NCI-H1092 treated with DMSO at 0.1 percent for 48 hours (cell line): ENCODE measurements at places on chromosomes 3 and 15.

- DNase-seq: no peak
Measured at GRCh38 chr3:193780397-193780796, 187.4 kb downstream of the OPA1 start.

GRCh38 chr15:27843146-27843545 is 256.0 kb downstream of the OCA2 start:
- DNase-seq: no peak

GRCh38 chr15:81286621-81287121 is 37.3 kb downstream of the STARD5 start:
- no peak for DNase-seq

DNA sequence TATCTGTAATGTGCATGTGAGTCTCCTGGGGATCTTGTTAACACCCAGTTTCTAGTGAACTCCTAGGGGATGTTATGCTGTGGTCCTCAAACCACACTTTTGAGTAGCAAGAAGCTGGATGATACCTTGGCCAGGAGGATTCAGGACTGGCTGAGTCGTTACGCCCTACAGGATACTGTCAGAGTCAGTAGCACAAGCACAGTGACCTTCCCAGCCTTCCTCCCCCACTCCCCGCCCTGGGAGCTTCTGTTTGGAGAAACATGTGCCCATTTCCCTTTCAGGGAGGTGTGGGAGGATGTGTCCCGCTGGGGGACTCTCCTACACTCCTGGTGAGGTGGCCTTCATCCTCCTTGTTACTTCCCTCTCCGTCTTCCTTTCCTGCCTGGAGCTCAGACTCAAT is 76.4 kb upstream of the TRPM1 start:
- no peak for DNase-seq

DNA sequence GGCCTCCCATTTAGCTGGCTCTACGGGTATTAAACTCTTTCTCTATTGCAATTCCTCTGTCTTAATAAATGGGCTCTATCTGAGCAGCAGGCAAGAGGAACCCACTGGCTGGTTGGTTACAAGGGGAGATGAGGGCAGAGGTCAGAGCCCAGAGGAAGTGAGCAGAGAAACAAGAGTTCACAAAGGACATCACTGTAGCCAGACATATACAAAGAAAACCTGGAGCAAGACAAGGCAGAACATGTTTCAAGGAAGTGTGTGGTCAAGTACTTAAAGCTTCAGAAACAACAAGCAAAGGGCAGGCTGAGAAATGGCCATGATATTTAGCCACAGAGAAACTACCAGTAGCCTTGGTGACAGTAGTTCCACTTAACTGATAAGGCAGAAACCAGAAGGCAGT is 24.3 kb downstream of the SUSD5 start:
- no peak for DNase-seq

GRCh38 chr3:192367616-192368015 is 359.7 kb downstream of the FGF12 start:
- DNase-seq: no peak

DNA sequence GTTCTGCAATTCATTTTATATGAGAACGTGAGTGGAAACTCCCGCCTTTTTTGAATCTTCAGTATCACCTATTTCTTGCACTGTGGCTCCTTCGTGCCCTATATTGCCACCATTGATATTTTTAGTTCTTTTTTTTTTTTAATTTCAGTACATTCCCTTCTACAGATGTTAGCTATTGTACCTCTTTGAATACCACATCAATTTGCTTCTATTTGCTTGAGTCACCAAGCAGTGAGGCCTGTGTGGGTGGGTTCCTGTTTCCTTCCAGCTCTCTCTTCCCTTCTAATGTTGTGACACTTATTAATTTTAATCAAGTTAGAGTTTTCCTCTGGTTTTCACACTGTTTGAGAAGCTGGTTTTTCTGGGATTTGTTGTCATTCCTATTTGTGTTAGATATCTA is 8.7 kb downstream of the HACD2 start:
- DNase-seq: no peak

DNA sequence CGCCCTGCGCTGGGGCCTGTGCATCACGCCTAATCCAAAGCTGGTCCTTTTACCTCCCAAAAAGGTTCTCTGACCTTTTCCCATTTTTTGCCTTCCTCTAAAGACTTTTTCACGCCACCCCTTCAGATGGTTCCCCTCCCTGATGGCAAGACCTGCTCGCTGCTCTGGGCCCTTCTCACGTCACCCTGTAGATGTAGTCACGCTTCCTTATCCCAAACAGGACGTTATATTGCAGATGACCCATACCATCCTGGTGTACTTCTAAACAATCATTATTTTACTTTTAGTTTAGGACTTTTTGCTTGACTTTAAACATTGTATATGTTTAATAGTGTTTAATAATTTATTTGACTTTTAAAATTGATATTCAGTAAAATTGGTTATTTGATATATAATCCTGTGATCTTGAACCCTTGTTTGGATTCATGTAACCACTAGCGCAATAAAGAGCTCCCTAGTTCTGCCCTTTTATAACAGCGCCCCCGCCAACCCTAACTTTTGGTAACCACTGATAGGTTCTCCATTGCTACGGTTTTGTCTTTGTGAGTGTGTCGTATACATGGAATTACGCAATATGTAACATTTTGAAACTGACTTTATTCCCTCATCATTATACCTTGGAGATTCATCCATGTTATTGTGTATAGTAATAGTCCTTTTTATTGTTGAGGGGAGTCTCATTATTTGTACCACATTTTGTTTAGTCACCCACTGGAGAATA is 159.0 kb upstream of the CHRNA7 start:
- no peak for DNase-seq

- no peak for DNase-seq
Measured at GRCh38 chr3:115922681-115923347, 299.5 kb downstream of the GAP43 start.

DNA sequence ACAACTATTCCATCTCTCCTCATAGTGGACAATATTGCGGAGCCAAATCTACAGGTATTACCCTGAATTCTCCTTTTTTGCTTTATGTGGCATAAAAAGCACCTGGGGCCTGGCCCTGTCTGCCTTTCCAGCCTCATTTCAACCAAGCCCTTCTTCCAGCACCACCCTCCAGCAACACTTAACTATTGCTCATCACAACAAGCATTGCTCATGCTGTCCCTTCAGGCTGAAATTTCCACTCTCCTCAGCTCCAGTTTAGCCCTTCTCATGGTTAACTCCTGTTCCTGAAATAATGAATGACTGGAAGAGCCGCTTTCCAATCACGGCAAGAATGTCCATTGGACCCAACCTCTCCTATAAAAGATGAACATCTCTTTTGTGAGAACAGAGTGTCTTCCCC is 107.4 kb downstream of the P2RY1 start:
- no peak for DNase-seq

DNA sequence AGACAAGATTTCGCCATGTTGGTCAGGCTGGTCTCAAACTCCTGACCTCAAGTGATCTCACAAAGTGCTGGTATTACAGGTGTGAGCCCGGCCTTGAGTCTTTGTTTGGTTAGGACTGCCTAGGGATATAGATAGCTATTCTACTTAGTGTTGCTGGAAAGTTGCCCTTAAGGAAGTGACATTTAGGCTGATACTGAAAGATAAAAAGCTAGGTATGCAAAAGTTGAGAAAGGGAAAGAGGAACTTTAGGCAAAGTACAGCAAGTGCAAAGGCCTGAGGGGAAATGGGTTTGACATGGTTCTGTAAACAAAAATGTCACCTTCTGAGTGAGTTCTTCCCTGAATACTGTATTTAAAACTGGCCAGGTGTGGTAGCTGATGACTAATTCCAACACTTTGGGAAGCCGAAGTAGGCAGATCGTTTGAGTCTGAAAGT is 111.5 kb downstream of the ZNF609 start:
- no peak for DNase-seq

GRCh38 chr3:141076036-141076773 is 25.1 kb downstream of the SPSB4 start:
- peak; percentile 57 for DNase-seq

DNA sequence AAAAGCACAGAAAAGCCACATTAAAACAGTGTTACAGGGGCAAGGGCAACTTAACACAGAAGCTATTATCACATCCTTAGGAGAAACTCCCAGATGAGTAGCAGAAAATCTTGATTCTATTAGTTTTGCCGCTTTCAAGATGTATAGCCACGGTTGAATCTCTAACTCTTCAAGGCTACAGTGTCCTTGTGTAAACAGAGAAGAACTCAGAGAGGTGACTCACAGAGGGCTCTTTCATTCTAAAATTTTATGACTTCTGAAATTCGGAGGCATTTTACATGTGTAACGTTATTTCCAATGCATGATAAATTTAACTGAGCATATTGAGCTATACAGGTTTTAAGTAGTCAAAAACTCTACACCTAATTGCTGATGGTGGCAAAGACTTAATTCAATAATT is 846.6 kb downstream of the GBE1 start:
- no peak for DNase-seq

GRCh38 chr15:91461377-91461776 is 361.3 kb downstream of the SV2B start:
- no peak for DNase-seq

GRCh38 chr3:43950775-43951174 is 260.0 kb downstream of the ABHD5 start:
- DNase-seq: no peak

GRCh38 chr3:190101320-190102011 is 19.2 kb downstream of the P3H2 start:
- no peak for DNase-seq

DNA sequence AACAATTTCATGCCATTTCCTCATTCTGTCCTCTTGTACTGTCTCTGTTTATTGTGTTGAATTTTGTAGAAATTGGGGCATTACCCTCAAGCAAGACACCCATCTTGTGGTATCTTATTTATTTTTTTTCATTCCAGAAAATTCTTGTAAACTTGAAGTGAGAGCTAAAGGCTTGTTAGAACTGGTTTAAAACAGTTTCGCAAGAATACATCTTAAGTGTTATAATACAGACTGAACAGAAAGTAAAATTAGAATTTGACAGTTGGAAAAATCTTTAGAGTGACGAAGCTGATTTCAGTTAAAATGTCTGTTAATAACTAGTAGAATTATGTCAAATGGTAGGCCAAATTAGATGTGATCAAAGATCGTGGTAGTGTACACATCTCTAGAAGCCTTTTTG is 26.9 kb downstream of the RNF13 start:
- DNase-seq: no peak

DNA sequence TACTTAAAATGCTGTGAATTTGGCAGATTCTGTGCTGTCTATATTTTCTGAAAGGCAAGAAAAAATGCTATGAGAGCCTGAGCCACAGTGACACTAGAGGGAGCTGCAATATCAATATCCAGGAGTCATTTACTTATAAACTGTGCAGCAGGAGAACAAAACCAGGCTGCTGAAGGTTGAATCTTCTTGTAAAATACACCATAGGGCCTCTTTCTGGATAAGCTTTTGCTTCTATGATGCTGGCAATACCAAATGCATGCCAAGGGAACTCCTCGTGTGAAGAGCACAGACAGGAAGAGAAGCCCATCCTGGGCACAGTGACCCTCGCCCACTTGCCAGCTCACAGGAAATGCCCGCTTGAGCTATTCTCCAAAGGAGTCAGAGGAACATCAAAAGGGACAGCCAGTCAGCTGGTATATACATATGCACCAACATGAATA is 48.0 kb upstream of the TSPAN3 start:
- peak; percentile 39 for DNase-seq

DNA sequence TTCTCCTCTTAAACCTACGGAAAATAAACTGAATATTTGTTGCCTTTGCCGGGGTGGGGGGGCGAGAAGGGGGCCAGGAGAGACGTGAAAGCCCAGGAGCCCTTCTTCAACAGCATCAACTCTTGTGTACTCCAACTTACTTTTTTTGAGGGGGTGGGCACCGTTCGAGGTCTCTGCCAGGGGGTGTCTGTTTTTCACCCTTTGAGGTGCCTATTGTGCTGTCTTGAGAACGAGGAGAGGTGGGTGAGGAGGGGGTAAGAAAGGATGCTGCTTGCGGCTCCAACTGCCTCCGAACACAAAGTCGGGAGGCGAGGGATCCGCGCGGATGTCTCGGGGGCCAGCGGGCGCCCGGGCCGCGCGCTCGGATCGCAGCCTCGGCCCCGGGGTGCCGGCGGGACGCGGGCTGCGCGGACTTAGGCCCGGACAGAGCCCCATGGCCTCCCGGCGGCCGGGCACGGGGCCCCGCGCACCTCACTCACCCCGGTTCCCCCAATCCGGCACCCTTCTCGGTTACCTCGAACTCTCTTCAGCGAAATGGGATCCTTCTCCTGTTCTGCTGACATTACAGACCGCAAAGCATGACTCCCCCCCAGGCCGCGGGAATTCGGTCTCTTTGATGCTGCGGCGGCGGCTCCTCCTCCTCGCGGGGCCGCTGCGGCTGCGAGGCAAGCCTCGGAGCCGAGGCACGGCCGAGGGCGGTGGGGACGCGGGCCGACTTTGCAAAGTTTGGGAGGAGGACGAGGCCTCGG is 650 bp downstream of the PYGO1 start:
- DNase-seq: peak; percentile 31

GRCh38 chr3:28406241-28406640 is 57.6 kb upstream of the AZI2 start:
- DNase-seq: no peak

GRCh38 chr3:109825971-109826810 is 488.8 kb upstream of the DPPA4 start:
- DNase-seq: no peak

GRCh38 chr3:191473661-191474198 is 12.8 kb downstream of the PYDC2 start:
- no peak for DNase-seq

DNA sequence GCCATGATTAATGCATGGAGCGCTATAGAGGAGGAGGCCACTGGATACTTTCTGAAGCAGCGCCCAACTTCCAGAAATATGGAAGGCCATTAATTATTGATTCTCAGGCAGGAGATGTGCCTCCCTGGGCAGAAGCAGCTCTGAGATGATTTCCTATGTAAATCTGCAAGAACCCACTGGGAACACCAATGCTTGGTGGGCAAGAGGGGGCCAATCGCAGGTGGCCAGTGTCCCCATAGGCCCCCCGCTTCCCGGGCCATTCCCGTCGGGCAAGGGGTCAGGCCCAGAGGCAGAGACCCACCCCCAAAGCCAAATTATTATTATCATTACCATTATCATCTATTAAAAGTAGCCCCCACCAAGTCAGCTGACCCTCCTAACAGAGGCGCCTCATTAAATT is 288.0 kb upstream of the TLE3 start:
- no peak for DNase-seq

DNA sequence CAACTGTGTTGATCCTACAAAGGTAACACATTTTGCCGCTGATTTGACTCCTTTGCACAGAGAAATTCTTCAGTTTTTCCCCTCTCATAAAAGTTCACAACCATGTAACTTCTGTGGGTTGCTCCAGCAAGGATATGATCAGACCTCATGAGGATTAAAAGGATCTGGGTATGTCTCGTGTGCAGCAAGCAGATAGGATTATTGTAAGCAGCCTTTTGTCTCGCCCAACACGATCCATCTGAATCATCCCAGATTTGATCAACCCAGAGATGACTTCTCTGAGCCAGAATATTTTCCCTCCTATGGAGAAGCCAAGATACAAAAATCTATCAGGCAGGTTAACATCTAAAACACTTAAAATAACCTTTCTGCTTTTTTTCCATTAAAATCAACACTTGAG is 12.8 kb upstream of the BNIP2 start:
- no peak for DNase-seq

- no peak for DNase-seq
Measured at GRCh38 chr15:39583596-39584265, 2.9 kb downstream of the THBS1 start.
